ENCODE measurements at places on chromosomes 2 and 18. TPM values are rescaled to one million over a fixed set of nuclear protein-coding genes. Genes with fewer than 3 reads are reported as not detected.

- no peaks in the 10 kb centered on the region for H3K36me3 ChIP-seq
- H3K4me1 ChIP-seq = peaks cover 36% of the 10 kb centered on the region
- H3K27me3 ChIP-seq = no peaks in the 10 kb centered on the region
- no peak for DNase-seq
- no peak overlapping the region for H3K4me3 ChIP-seq
Measured at GRCh38 chr2:181781078-181781786, 100.9 kb upstream of the NEUROD1 start.

GRCh38 chr2:2620604-2621003, 289.5 kb upstream of the MYT1L start:
- no peak overlapping the region for H3K27ac ChIP-seq
- no peaks in the 10 kb centered on the region for H3K4me1 ChIP-seq
- DNase-seq = no peak

- peaks cover 12% of the 10 kb centered on the region for H3K36me3 ChIP-seq
- no peak for DNase-seq
Measured at GRCh38 chr2:196149948-196150347, 21.4 kb downstream of the STK17B start.

DNA sequence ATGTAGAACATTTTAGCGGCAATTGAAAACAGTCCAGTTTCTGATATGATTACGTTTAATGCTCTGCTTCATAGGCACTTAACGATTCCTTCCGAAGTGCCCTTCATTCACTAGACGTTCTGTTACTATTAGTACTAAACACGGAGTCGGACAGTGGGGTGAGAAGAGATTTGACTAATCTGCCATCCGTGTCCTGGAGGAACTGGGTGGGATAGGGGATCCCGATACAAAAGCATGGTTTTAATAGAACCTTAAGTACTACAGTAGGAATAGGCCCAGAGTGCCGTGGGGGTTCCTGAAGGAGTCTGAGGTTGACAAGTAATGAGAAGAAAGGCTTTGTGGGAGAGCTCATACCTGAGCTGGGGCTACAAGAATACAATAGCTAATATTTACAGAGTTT, 631 bp downstream of the MORN2 start:
- no peak for DNase-seq
- H3K27ac ChIP-seq = peak overlapping the region; percentile 73
- H3K4me3 ChIP-seq = peak overlapping the region; percentile 94
- H3K4me1 ChIP-seq = peaks cover 14% of the 10 kb centered on the region

- peak; percentile 27 for DNase-seq
- H3K27ac ChIP-seq = peak overlapping the region; percentile 69
- H3K36me3 ChIP-seq = peaks cover 2% of the 10 kb centered on the region
Measured at GRCh38 chr2:47403609-47404193, 745 bp downstream of the MSH2 start.

GRCh38 chr2:135557530-135557929, 26.2 kb downstream of the R3HDM1 start:
- no peaks in the 10 kb centered on the region for H3K4me1 ChIP-seq
- no peaks in the 10 kb centered on the region for H3K36me3 ChIP-seq
- DNase-seq = no peak
- H3K27ac ChIP-seq = no peak overlapping the region
- no peaks in the 10 kb centered on the region for H3K27me3 ChIP-seq

DNA sequence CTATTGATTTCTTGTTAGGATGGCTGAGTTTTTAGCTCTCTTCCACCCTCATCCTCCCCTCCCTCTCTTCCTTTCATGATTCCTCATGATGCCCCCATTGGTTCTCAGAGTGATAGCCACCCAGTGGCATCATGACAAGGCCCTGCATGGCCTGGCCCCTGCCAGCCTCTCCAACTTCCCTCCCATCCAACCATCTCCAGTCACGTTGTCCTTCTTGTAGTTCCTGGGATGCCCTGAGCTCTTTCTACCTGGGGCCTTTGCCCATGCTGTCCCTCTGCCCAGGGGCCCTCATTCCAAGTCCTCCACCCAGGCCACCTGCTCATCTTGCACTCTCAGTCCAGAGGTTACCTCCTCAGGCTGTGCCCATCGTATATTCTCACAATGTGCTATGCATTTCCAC, 247.5 kb downstream of the TFCP2L1 start:
- no peak overlapping the region for H3K27ac ChIP-seq
- peaks cover 41% of the 10 kb centered on the region for H3K27me3 ChIP-seq
- H3K36me3 ChIP-seq = no peaks in the 10 kb centered on the region

DNA sequence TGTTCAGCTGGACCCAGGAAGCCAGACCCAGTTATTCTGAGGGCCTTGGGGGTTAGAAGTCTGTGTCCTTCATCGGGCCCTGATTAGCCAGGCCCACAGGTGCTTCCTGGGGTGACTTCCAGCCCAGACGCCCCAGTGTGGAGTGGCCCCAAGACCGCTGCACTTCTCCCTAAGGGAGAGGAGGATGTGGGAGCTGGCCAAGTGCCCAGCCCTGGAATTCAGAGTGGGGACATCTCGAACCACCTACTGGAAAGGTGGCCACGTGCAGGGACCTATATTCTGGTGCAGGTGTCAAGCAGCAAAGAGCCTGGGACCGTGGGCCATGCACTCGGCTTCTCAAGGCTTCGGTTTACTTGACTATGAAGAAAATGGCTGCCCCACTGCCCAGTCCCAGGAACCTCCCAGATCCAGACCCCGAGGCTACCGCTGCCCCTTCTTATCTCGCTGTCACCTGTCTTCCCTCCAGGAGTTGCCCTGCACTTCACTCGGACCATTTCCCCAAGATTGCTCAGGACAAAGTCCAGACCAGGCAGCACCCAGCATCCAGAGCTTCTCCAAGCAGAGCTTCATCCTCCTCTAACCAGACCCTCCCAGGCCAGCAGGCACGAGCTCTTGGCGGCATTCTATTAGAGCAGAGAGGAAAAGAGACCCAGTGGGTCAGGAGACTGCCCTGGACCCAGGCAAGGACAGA, 142.8 kb upstream of the ID2 start:
- H3K27ac ChIP-seq = no peak overlapping the region
- DNase-seq = no peak
- peaks cover 2% of the 10 kb centered on the region for H3K27me3 ChIP-seq
- H3K4me3 ChIP-seq = no peak overlapping the region

GRCh38 chr2:10370390-10370789, 67.7 kb downstream of the HPCAL1 start:
- no peaks in the 10 kb centered on the region for H3K36me3 ChIP-seq
- H3K27me3 ChIP-seq = no peaks in the 10 kb centered on the region
- no peaks in the 10 kb centered on the region for H3K4me1 ChIP-seq
- H3K27ac ChIP-seq = no peak overlapping the region
- no peak for DNase-seq

- DNase-seq = no peak
- no peak overlapping the region for H3K4me3 ChIP-seq
- H3K27me3 ChIP-seq = no peaks in the 10 kb centered on the region
- H3K36me3 ChIP-seq = no peaks in the 10 kb centered on the region
- H3K27ac ChIP-seq = no peak overlapping the region
Measured at GRCh38 chr2:172270278-172271079, 156.9 kb upstream of the ITGA6 start.

DNA sequence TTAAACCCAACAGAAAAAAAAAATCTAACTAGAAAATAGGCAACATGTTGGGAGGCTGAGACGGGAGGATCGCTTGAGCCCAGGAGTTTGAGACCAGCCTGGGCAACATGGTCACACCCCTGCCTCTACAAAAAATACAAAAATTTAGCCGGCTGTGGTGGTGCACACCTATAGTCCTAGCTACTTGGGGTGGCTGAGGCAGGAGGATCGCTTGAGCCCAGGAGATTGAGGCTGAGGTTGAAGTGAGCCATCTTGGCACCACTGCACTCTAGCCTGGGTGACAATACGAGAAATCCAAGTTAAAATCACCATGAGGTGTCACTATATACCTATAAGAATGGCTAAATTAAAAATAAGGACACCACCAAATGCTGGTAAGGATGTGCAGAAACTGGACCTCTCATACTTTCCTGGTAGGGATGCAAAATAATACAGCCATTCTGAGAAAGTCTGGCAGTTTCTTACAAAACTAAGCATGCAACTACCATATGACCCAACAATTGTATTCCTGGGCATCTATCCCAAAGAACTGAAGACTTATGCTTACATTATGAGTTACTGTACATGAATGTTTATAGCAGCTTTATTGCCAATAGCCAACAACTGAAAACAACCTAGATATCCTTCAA, 2.2 kb downstream of the SEPTIN10 start:
- H3K27ac ChIP-seq = peak overlapping the region; percentile 93
- H3K36me3 ChIP-seq = no peaks in the 10 kb centered on the region
- peak overlapping the region; percentile 99 for H3K4me3 ChIP-seq
- H3K27me3 ChIP-seq = no peaks in the 10 kb centered on the region

GRCh38 chr2:42360493-42360889, 526 bp downstream of the COX7A2L start:
- H3K27ac ChIP-seq = peak overlapping the region; percentile 99
- peaks cover 10% of the 10 kb centered on the region for H3K4me1 ChIP-seq
- DNase-seq = no peak
- H3K27me3 ChIP-seq = peaks cover 3% of the 10 kb centered on the region
- no peaks in the 10 kb centered on the region for H3K36me3 ChIP-seq

- H3K4me1 ChIP-seq = no peaks in the 10 kb centered on the region
- H3K4me3 ChIP-seq = no peak overlapping the region
- H3K27ac ChIP-seq = no peak overlapping the region
- H3K36me3 ChIP-seq = peaks cover 13% of the 10 kb centered on the region
Measured at GRCh38 chr18:5288517-5288935, 7.0 kb downstream of the ZBTB14 start.

DNA sequence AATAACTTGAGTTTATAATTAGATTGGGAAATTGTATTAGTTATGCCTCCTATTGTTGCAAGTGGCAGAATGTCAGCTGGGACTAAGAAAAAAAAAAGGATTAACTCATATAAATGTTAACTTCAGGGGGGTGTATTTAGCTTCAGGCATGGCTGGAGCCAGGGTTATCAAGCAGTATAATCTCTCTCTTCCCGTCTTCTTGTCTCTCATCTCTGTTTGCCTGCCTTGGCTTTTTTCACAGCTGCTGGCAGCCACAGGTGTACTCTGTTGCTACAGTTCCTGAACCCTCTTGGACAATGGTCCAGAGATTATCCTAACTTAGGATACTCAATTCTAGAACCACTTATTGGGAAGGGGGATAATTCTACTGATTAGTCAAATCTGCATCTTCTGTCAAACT, 370.7 kb upstream of the MEX3C start:
- no peak for DNase-seq
- H3K36me3 ChIP-seq = no peaks in the 10 kb centered on the region
- H3K4me3 ChIP-seq = no peak overlapping the region
- H3K27me3 ChIP-seq = no peaks in the 10 kb centered on the region
- no peaks in the 10 kb centered on the region for H3K4me1 ChIP-seq

DNA sequence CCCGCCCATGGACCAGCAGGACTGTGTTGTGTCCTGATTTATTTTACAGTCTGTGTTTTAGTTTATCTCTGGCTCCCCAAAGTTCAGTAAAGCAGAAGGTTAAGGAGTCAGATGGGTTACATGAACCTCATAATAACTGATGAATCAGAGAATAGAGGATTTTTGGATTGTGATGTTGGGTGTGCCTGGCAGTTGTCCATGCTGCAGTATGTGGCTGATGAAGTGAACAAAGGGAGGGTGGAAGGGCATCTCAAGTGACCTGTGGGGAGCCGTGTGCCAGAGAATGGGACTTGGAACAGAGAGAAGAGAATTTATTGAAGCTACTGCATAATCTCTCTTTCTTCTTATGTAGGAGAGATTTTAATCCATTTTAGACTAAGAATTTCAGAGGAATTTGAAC, 145.5 kb downstream of the MAP4K4 start:
- no peaks in the 10 kb centered on the region for H3K27me3 ChIP-seq
- peak overlapping the region; percentile 38 for H3K27ac ChIP-seq
- no peak overlapping the region for H3K4me3 ChIP-seq
- DNase-seq = no peak
- peaks cover 78% of the 10 kb centered on the region for H3K36me3 ChIP-seq

DNA sequence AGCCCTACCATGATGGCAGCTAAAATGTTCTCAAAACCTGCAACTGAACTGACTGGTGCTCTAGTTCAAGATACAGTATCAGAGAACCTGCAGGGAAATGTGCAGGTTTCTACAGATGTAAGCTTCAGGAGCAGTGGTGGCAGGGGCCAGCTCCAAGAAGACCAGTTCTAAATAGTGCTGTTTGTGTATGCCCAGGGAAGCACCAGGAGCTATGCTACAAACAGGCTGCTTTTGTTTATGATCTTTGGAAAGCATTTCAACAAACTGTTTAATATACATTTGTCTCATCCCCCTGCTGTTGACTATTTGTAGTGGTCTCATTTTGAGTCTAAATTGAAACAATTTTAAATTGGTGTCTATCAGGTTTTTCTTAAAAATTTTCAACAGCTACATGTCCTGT, 20.7 kb downstream of the FZD5 start:
- H3K27me3 ChIP-seq = no peaks in the 10 kb centered on the region
- peaks cover 3% of the 10 kb centered on the region for H3K36me3 ChIP-seq
- no peaks in the 10 kb centered on the region for H3K4me1 ChIP-seq

GRCh38 chr18:34590503-34590902, 119.6 kb upstream of the DTNA start:
- DNase-seq = no peak
- H3K27ac ChIP-seq = no peak overlapping the region
- no peaks in the 10 kb centered on the region for H3K4me1 ChIP-seq

DNA sequence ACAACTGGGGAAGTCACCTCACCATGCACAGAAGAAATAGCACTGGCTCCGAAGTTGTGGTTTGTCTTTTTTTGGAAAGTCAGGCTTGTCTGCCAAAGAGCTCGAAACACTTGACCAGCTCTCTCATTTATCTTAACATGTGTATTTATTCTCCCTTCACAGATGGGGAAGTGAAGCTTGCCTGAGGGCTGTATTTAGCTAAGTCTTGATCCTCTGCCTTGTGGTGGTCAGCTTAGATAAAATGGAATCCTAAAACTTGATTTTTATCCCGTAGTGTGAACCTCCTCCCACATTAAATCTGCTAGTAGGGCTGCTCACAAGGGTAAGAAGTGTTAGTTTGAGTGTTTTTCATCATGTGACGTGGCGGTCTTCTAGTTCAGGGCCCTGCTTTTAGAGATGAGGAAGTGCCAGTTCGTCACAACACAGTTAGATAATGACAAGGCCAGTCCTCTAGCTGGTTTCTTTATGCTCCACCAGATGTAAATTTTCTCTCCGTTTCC, 89.7 kb downstream of the TMEM247 start:
- H3K27ac ChIP-seq = no peak overlapping the region
- H3K27me3 ChIP-seq = no peaks in the 10 kb centered on the region
- DNase-seq = peak; percentile 77
- no peaks in the 10 kb centered on the region for H3K36me3 ChIP-seq

- no peaks in the 10 kb centered on the region for H3K36me3 ChIP-seq
Measured at GRCh38 chr2:22748909-22749308, 636.1 kb upstream of the KLHL29 start.

Gene BABAM2
- 27.3 TPM for total RNA-seq

Gene ANKRD30BL
- not detected for total RNA-seq

Gene SCYGR1
- not detected for total RNA-seq

Gene SPP2
- total RNA-seq = not detected

Gene INPP5D
- total RNA-seq = 14.7 TPM

Gene EPB41L5
- total RNA-seq = 13.5 TPM

Gene ARHGAP25
- total RNA-seq = 0.30 TPM

Gene GALR1
- not detected for total RNA-seq

Gene SGPP2
- total RNA-seq = 0.20 TPM

Gene MAP3K19
- total RNA-seq = not detected

Gene NDC80
- 1.9 TPM for total RNA-seq
